Uterine smooth muscle cell (primary cell): ENCODE measurements at places on chromosomes 2 and 18. TPM values are rescaled to one million over a fixed set of nuclear protein-coding genes. Genes with fewer than 3 reads are reported as not detected.

GPR17 gene
- total RNA-seq = not detected in 2 replicates

TUBA4B gene
- total RNA-seq = 0.11 TPM in 1 of 2 replicates, not detected in the other

MFSD6 gene
- total RNA-seq = 10.7 and 12.2 TPM in 2 replicates

CAPN14 gene
- total RNA-seq = 0.11 and 0.12 TPM in 2 replicates

CNGA3 gene
- total RNA-seq = not detected in 2 replicates

LOXHD1 gene
- not detected in 2 replicates for total RNA-seq

EML6 gene
- total RNA-seq = 0.62 and 1.1 TPM in 2 replicates
